Astrocyte of the hippocampus (primary cell): ENCODE measurements at places on chromosomes 12 and 14.

DNA sequence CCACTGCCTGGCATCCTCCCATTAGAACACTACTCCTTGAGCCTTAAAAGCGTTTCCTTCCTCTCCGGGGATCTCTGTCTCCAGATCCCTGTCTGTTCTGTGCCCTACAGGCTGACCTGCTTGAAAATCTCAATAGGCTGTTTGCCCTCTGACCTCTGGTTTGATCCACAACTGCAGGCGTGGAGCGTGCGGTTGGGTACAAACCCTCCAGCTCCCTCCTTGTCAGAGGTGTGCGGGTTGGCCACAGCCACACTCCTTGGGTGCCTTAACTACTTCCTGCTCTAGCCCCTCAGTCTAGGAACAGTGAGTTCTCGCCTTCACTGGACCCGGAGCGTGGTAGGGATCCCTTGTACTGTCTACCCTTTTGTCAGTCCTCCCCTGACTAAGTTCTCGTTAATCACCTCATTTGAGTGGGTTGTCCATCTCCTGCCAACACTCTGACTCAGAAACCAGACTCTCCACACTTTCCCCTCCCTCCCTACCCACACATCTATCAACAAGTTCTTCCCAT, 33.1 kb downstream of the CMKLR1 start:
- DNase-seq: peak; percentile 37

DNA sequence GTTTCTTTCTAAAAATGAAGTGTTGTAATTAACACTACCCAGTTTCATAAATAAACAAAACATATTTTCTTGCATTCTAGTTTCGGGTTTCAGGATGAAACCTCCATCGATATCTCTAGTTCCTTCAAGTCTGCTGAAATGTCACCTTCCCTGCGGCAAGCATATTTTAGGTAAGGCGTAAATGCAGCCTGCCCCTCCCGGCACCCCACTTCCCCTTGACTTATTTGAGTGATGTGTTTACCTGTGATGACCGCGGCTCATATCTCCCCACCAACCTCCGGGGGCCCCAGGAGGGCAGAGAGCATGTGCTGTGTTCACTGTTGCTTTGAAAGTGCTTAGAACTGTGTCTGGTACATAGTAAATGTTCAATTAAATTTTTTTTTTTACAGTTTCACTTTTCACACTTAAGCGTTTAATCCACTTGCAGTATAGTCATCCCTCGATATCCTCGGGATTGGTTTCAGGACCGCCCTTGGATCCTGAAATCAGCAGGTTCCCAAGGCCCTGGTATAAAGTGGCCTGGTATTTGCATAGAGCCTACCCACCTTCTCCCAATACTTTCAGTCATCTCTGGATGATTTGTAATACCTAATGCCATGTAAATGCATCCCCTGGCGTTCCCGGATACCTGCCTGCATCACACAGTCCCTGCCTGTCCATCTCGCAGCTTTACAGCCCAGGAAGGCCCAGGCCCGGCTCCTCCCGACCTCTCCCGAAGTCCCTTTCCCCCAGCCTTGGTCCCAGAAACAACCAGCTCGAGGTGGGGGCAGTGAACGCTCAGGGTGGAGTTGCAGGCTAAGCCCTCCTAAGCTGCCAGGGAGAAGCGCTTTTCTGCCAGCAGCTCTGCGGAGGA, 40.2 kb upstream of the FBRSL1 start:
- no peak for DNase-seq

DNA sequence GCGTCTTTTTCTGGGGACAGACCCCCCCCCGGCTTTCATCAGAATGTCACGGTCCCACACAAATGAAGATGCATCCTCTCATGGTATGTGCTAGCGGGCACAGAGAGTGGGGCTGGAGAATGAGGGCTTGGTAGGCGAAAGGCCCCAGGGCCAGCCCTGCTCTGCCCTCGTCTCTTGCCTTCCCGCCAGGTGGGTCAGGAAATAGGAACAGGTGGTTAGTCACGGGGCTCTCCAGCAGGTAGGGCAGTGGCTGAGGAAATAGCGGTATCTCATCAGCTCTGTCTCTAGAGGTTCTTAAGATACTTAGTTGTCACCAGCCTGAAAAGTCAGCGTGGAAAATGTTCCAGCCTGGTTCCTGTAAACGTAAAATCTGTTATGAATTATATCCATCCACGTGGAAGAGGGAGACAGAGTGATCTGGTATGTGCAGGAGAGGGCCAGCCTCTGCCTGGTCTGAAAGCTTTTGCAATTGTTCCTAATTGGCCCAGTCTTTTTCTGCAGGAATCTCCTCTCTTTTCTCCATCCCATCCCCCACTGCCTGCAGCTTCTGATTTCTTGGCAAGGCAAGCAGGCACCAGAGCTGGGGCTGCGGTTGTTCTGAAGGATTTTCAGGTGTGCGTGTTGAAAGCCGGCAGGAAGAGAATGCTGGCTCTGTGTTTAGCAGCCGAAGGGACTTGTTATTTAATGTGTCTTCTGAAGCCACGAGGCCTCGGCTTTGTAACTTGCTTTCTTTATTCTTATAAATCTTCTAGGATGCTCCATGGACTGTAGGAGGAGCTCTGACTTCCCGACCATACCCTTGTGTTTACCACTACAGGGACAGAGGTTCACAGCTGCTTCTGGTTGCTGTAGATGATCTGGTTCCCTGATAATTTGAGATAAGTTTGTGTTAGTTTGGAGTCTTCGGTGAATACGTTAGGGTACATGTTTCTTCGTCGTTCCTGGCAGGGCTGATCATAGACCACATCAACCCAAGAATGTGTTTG, 131.1 kb downstream of the CACNA1C start:
- DNase-seq: peak; percentile 66

DNA sequence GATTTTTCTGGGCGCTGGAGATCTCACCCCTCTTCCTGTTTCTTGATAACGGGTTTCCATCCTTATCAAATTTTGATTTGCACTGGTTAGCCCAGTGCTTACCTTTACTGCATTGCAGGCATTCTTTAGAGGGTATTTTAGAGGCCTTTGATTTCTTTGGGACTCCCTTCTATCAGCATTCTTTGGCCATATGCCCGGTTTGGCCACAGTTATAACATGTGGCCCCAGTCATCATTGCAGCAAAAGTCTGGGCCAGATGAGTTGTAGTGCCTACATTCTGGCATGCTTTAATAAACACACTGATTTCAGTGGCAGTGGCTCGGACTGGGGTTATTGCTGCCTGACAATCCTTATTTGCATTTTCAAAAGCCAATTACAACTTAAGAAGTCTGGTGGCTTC, 82.3 kb downstream of the KCNMB4 start:
- DNase-seq: peak; percentile 73

- peak; percentile 82 for DNase-seq
These were observed 187.3 kb downstream of the CAND1 start for GRCh38 chr12:67456431-67456901.

- DNase-seq: peak; percentile 49
These were observed 69.3 kb downstream of the SERPINA3 start for GRCh38 chr14:94681300-94682060.

DNA sequence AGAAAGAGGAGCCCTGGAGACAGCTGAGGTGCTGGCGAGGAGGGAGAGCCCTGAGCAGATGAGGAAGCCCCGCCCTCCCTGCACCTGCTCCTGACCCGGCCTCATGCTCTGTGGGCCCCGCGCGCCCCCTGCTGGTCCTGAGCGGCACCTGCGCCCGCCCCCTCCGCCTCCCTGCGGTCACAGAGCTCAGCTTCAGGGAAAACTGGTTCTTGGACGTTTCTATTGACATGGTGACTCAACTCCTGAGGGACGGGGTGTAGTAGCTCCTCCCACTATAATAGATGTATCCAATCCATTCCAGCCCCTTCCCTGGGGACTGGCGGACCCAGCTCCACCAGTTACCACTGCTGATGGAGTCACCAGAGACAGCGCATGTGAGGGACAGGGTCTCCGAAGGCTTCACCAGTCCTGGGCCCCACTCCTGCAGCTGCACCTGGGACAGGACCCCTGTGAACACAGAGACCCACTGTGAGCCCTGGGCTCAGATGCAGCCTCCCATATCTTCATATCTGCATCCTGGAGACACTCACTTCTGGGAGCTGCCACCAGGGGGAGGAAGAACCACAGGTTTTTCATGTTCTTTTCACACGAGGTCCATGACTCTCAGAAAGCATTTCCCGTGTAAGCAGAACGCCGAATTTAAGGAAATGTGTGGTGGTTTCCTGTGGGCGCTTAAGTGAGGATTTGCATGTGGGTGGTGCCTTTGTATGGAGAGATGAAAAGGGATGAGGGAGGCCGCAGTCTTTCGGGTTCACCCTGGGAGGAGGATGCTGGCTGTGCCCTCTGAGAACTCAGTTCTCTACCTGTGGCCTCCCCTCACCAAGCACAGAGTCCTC, 1346.4 kb downstream of the TMEM121 start:
- no peak for DNase-seq

GRCh38 chr14:31953210-31953609, 123.9 kb upstream of the ARHGAP5 start:
- no peak for DNase-seq

GRCh38 chr14:38135106-38135867, 72.4 kb upstream of the SSTR1 start:
- no peak for DNase-seq

- peak; percentile 80 for DNase-seq
These were observed 50.7 kb downstream of the ZC3H14 start for GRCh38 chr14:88613552-88614010.

GRCh38 chr12:94875525-94875924, 128.0 kb downstream of the NDUFA12 start:
- DNase-seq: peak; percentile 41

GRCh38 chr12:66905201-66905600, 226.3 kb upstream of the GRIP1 start:
- no peak for DNase-seq

DNA sequence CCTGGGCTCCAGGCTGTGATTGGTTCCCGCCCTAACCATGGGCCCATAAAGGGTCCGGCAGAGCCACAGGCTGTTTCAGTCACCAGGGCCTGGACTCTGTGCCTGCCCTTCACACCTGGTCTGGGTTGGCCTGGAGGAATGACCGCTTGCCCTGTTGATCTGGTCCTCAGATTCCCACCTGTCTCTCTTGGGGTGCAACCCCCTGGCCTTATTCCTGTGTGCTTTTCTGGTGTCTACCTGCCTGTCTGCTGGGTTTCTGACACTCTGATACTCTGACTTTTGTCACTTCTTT, 2.9 kb upstream of the KRT83 start:
- no peak for DNase-seq

DNA sequence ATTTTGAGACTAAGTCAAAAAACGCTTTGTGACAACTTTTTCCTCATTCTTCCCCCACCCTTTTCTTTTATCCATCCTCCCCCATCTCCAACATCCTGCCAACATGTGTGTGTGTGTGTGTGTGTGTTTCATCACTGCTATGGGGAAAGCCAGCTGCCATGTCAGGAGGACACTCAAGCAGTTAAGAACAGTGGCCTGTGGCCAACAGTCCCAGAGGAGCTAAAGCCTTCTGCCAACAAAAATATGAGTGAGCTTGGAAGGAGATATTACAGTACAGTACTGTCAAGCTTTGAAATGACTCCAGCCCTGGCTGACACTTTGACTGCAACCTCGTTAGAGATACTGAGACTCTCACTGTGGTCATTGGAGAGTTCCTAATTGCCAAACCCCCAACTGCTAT, 5.0 kb upstream of the CSRP2 start:
- peak; percentile 54 for DNase-seq

GRCh38 chr12:68391937-68392336, 59.8 kb upstream of the MDM1 start:
- DNase-seq: no peak

- no peak for DNase-seq
These were observed 634 bp upstream of the TMEM63C start for GRCh38 chr14:77180726-77181602.

GRCh38 chr14:65229748-65230728, 127.7 kb upstream of the MAX start:
- DNase-seq: peak; percentile 64

GRCh38 chr14:40252817-40253447, 820.7 kb upstream of the FBXO33 start:
- DNase-seq: no peak

GRCh38 chr12:30794591-30795409, 40.0 kb upstream of the CAPRIN2 start:
- peak; percentile 86 for DNase-seq

GRCh38 chr14:73895939-73896338, 9.3 kb downstream of the ZNF410 start:
- DNase-seq: no peak

- DNase-seq: no peak
These were observed 14.5 kb downstream of the EGLN3 start for GRCh38 chr14:33936391-33936790.

GRCh38 chr14:71384007-71384845, 477.0 kb downstream of the PCNX1 start:
- DNase-seq: no peak

- no peak for DNase-seq
These were observed 29.8 kb upstream of the PYGL start for GRCh38 chr14:50974118-50974517.

- no peak for DNase-seq
These were observed 117.5 kb downstream of the VRK1 start for GRCh38 chr14:96914571-96915128.

DNA sequence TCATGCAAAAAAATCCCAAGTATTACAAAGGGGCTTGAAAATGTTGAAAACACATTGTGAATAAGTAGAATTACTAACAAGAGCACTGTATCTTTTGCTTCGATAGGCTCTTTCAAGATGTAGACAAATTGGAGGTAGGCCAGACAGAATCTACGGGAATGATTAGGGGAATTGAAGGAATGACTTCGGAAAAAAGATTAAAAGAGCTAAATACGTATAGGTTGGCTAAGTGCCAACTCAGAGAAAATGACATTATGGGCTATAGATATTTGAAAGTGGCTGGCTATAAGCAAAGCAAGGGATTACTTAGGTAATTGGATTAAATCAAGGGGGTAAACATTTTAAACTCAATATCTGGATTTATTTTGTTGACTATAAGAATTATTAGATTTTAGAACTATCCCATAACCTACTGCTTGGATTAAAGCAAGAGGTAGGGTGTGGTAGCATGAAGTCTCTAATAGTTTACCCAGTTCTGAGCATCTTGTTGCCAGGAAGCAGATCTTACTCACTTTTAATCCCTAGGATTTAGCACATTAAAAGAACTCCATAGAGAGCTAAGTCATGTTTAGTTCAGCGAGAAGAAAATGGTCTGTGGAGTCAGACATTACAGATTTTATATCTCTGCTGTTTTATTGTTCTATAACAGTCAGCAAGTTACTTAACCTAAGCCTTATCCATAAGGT, 489.8 kb downstream of the DIO2 start:
- DNase-seq: no peak

DNA sequence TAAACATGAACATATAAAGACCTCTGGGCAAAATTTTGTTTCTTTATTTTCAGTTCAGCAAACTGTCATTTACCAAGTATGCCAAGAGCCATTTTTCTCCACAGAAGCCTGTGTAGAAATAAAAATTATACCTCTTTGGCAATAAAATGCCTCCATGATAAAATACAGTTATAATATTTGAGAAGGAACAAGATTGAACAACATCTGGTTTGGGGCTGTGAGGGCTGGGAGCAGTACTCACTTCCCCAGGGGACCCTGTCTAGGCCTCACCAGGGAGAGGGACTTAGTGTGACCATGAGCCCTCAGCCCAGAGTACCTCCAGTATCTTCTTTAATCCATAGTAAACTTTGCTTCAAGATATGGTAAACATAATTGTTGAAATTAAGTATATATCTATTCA, 65.1 kb downstream of the DAAM1 start:
- DNase-seq: no peak
